ENCODE measurements at places on chromosomes 6 and 20.
A peak's percentile ranks its signal among the peaks of the same experiment; 100 is the strongest.

DNA sequence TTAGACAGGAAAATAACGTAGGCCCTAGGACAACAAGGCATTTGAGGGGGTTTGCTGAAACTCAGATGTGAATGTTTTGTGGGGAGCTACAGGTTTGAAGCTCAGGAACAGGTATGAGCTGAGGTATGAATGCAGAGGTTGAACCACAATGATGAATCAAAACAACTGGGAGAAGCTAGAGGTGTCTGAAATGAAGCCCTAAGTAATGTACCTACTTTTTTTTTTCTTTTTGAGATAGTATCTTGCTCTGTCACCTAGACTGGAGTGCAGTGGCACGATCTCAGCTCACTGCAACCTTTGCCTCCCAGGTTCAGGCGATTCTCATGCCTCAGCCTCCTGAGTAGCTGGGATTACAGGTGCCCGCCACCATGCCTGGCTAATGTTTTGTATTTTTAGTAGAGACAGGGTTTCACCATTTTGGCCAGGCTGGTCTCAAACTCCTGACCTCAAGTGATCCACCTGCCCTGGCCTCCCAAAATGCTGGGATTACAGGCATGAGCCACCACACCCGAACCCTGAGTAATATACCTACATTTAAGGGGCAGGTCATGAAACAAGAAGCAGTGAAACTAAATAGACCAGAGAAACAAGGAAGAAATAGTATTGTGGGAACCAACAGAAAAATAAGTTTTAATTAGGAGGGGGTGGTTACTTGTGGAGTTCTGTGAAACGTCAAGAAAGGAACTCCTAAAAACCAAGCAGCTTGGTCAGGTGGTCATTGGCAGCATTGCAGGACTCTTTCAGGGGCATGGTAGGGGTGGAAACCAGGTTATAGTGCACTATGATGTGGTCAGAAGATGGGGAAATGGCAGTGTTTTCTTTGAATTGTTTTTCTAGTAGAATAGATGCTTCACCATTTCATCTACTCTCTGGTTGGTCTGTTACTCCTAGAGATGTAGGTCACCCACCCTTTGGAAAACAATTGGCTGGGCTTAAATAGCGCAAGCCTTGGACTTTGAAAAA, 138.1 kb downstream of the CD164 start:
- DNase-seq: no peak

DNA sequence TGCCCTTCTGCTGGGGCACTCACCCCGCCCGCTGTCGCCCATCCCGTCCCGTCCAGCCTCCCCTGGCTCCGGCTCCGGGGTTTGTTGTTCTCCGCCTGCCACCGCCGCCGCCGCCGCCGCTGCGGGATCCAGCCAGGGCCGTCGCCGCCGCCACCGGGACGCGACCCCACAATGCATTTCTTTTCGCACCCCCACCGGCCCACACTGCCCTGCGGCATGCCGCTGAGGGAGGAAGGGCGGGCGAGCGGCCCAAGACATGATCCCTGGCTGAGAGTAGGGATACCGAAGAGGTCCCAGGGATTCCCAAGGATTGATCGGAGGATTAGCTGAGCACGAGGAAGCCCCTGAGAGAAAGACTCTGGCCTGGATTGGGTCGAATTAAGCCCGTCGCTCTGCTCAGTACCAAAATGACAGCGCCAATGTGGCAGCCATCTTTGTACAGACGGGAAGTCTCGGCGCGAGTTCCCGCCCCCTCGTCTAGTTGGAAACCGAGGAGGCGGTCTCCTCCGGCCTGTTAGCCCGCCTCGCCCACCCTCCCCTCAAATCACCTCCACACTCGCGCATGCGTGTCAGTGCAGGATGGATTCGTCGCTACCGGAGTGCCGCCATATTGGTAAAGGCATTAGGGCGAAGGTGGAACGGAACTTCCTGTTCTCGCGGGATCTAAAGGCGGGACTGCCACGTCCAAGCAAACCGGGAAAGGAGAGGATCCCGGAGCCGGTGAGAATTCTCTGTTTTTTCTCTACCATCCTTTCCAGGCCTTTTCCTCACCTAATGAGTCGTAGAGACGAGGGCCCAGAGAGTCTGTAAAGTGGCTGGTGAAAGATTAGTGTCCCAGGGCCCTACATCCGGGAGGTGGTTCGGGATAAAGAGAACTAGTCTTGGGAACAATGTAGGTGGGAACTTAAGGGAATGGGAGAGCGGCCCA, at the start of the genes RXRB and SLC39A7:
Gene RXRB, minus strand, starts transcription at position 447 of the 928 bp plus-strand sequence. Its CDS starts 189 bp downstream, at position 258.
Gene SLC39A7, plus strand, starts transcription at position 649 of the 928 bp plus-strand sequence. CDS start 379 bp downstream, outside the sequence.
- DNase-seq: peak; percentile 99

- DNase-seq: no peak
Measured at GRCh38 chr6:127516662-127517273, 2.4 kb downstream of the MTCL3 start.

- no peak for DNase-seq
Measured at GRCh38 chr6:18264923-18265377, 620 bp upstream of the DEK start.

- no peak for DNase-seq
Measured at GRCh38 chr6:14077193-14077867, 40.2 kb upstream of the CD83 start.

DNA sequence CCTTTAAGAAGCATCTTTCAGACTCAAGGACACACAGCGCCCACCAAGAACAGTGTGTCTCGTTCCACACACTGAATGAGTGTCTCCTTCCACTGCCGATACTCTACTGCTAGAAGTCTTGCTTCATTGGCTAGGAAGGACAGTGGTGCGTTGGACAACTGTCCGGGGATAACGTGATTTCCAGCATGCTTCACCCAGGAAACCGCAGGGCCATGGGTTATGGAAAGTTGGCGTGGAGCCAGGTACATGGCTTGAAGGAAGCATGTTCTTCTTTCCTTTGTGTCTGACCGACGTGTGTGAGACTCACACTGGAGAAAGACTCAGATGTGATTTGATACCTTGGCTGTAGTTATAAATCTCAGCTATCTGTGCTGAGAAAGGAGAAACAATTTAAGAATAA, 73.2 kb downstream of the SMOC2 start:
- DNase-seq: no peak

- DNase-seq: peak; percentile 69
Measured at GRCh38 chr20:50415516-50416268, 94.5 kb upstream of the PTPN1 start.

- no peak for DNase-seq
Measured at GRCh38 chr6:498795-499231, 107.3 kb downstream of the IRF4 start.

GRCh38 chr6:124866040-124866439, 96.2 kb upstream of the RNF217 start:
- DNase-seq: no peak

- DNase-seq: no peak
Measured at GRCh38 chr20:2169456-2170088, 67.9 kb downstream of the STK35 start.

DNA sequence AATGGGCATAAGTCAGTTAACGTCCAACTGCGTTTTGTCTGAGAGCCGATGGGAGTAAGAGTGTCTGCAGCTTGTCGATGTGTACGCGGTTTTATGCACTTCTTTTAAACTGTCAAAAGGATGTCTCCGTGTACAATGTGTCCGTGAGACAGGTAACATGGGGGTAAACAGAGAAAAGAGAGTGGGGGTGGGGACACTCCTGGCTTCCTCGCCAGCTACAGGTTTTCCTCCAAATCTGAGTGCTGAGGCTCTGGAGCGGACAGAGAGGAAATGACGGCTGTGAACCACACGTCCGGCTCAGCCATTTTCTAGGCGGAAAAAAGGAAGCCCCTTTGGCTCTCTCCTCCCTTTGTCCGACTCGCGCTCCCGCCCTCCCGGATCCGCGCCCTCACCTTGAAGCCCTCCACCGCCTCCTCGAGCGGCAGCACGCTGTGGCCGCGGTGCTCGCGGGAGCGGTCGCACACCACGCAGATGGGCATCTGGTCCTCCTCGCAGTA, 916 bp downstream of the TRIM27 start:
- peak; percentile 19 for DNase-seq

DNA sequence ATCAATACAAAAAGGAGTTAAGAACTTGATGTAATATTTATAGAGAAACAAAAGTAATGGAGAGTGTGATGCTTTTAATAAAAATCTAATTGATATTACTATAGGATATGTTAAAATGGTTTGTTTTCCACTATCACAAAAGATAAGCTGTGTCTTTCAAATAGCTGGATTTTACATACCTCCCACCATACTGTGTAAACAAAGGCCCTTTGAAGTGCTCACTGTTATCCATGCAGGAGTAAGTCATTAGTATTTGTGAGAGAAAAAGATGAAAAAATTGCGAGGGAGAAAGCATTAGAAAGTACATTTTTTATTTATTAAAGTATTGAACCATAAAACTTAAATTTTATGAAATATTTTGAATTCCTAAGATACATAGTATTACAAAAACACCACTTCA, 733.0 kb downstream of the GRIK2 start:
- DNase-seq: no peak

- no peak for DNase-seq
Measured at GRCh38 chr20:52305024-52305645, 113.6 kb upstream of the ZFP64 start.

DNA sequence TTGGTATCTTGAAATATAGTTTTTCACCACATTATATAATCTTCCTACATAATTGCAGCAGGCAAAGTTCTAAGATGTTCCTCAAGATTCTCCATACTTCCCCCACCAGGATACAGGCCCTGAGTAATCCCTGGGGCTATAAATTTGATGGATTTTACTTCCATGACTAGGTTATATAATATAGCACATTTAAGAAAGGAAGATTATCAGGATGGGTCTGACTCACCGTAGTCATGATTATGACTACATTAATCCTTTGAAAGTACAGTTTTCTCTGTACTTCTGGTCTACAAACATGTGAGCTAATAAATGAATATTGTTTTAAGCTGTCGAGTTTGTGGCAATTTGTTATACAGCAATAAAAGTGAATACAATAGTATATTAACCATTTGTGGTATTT, 122.5 kb downstream of the MACROD2 start:
- no peak for DNase-seq

DNA sequence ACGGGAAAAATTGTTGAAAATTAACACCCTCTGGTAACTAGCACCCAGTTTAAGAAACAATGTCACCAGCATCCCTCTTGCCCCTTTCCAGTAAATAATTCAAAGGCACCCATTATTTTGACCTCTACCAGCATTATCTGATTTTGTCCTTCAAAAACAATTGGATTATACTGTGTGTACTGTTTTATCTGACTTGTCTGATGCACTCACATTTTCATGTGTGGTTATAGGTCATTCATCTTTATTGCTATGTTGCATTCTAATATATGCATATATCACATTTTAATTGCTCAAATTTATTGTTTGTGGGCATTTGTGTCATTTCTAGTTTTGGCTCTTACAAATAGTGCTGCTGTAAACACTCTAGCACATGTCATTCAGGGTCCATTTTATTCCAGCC, 260.9 kb upstream of the PRDM1 start:
- DNase-seq: no peak

- DNase-seq: no peak
Measured at GRCh38 chr6:111417946-111418345, 65.1 kb downstream of the REV3L start.

- no peak for DNase-seq
Measured at GRCh38 chr6:24140591-24140990, 14.6 kb downstream of the NRSN1 start.

DNA sequence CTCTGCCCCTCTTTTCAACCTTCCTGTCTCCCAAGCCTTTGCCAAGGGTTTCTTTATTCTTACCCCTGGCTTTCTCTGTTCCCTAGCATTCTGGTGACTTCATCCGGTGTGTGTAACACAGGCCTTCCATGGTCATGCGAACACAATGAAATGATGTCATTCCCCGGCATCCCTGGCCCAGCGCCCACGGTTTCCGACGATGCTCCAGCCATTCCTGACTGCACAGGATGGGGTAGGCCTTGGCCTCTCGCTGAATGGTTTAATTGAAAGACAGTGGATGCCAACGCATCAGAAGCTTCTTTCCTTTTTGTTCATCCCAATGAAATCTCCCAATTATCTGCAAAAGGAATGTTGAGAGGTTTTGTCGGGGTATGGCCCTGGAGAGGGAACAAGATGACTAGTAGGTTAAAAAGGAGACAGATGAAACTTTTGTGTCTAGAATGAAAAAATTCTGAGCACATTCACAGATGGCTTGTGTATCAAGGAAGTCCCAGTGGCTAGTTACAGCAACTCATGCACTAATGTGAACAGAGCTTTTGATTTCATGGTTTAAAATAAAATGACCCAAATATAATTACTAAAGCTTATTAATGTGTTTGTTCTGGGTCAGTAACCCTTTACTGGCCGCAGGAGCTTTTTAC, 655.0 kb downstream of the QKI start:
- DNase-seq: peak; percentile 2

GRCh38 chr6:33957892-33958525, 154.2 kb upstream of the MLN start:
- no peak for DNase-seq

GRCh38 chr6:109255946-109256640, 126.2 kb downstream of the CD164 start:
- DNase-seq: no peak

DNA sequence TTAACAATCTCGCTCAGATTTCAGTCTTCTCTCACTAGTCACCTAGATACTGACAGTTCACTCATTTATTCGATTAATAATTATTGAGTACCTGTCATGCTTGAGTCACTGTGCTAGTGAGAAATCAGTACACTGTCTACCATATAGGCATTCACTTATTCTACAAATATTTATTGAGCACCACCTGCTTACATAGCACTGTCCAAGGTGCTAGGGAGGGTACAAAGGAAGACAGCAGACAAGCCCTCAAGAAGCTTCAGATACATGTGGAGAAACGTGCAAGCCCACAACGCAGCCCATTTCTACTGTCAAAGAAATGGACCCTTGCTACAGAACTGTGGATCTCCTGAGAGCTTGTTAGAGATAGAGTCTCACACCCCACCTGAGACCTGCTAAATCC, 85.1 kb upstream of the SNAP25 start:
- DNase-seq: no peak

- DNase-seq: no peak
Measured at GRCh38 chr6:159427771-159428170, 258.6 kb downstream of the FNDC1 start.

DNA sequence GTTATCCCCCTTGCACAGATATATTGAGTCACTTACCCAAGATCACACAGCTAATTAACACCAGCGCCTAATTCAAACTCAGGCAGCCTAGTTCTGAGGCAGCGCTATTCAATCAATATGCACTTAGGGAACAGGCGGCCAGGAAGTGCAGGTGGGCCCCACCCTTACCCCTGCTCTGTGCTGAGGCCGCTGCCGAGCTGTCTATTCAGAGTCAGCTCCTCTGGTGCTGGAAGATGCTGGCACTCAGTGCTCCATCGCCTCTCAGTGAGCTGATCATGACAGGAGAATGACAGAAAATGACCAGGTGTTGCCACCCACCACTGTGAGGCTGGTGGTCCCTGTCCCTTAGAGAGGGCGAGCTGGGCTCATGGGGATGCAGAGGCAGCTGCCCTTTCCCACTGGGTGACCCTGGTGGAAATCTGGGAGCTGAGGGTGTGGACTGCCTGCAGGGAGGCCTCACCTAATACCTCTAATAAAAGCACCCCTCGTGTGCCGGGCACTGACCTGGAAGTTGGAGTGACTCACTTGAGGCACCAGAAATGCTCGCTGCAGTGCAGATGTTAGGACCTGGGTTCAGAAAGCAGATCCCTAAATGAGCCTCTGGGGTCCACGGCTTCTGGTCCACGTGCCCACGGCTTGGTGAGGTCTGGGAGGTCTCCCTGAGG, 42.5 kb upstream of the CD93 start:
- no peak for DNase-seq

GRCh38 chr6:129238991-129239390, 356.1 kb downstream of the LAMA2 start:
- DNase-seq: no peak

GRCh38 chr6:158854214-158855101, 35.3 kb upstream of the EZR start:
- no peak for DNase-seq
